NCI-H510A treated with DMSO at 0.1 percent for 48 hours (cell line): ENCODE measurements at places on chromosomes 7 and 10.

DNA sequence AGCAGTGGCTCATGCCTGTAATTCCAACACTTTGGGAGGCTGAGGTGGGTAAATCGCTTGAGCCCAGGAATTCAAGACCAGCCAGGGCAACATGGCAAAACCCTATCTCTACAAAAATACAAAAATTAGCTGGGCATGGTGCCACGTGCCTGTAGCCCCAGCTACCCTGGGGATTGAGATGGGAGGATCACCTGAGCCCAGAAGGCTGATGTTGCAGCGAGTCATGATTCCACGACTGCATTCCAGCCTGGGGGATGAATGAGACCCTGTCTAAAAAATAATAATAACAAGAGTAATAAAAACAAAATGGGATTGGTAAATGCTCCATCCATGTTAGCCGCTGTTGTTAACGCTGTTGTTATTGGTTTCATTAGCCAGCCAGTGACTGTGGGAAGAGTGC, 1.3 kb upstream of the HKDC1 start:
- DNase-seq, result no peak

DNA sequence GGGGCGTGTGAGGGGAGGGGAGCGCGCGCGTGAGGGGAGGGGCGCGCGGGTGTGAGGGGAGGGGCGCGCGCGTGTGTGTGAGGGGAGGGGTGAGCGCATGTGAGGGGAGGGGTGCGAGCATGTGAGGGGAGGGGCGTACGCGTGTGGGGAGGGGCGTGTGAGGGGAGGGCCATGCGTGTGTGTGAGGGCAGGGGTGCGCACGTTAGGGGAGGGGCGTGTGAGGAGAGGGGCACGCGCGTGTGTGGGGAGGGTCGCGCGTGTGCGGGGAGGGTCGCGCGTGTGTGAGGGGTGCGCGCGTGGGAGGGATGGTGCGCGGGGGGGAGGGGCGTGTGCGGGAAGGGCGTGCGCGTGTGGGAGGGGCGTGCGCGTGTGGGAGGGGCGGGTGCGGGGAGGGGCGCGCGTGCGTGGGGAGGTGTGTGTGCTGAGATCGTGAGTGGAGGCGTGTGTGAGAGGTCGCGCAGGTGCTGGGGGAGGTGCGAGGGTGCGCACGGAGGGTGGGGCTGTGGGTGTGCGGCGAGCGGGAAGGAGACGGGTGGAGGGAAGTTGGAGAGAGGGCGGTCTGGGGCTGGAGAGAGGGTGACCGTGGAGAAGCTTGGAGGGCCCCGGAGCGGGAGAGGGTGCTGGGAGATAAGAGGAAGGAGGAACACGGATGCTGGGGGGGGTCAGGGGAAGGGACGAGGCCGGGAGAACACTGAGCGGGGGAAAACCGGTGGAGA, 19.7 kb downstream of the MXI1 start:
- no peak for DNase-seq

GRCh38 chr10:18650404-18650997, 886 bp downstream of the NSUN6 start:
- DNase-seq, result no peak

GRCh38 chr7:19747740-19748339, 25.6 kb downstream of the TMEM196 start:
- peak; percentile 74 for DNase-seq

- no peak for DNase-seq
Measured at GRCh38 chr7:103833401-103833800, 156.1 kb downstream of the RELN start.

GRCh38 chr10:132056663-132057062, 9.1 kb upstream of the JAKMIP3 start:
- DNase-seq, result no peak

DNA sequence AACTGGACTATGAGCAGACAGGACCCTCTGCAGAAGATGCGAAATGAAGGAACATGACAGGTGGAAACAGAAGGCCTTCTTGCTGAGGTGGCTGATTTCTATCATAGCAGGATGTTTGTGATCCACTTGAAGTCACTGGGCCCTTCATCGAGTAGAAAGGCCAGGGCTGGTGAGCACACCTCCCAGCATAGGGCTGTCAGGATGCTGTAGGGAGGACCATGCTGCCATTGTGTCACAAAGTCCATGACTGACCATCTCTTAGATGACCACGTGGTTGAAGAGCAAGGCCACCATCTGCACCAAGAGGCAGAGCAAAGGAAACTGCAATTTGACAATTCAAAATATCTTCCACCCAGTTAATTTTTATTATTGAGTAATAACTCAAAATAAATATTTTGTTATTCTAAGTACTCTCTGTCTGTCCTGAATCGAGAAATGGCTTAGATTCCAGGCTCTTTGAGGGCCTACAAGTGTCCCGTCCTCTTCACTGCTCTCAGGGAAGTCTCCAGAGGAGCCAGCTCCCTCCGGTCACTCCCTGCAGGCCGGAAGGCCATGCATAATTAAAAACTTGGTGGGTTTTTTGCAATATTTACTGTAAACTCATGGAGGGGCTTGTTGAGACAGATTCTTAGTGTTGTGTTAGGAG, 249.3 kb upstream of the ZMIZ1 start:
- DNase-seq, result peak; percentile 75

DNA sequence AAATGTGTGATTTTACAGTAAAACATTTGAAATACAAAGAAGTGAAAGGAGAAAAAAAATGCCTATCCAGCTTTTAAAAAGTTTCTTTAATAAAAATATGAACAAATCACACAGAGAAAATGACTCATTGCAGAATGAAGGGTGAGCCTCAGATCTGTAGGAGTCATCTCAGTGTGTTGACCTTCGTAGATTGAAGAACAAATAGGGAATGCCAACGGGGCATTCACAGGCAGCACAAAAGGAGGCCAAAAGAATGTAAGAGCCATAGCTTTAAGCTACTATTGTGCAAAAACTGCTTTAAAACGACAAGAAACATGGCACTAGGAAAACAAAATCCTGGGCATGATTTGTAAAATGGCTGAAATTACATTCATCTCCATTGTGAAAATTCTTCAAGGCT, 782.7 kb upstream of the CELF2 start:
- DNase-seq, result no peak

GRCh38 chr7:102424129-102424551, 9.2 kb upstream of the ORAI2 start:
- no peak for DNase-seq

GRCh38 chr10:37957841-37958240, 18.6 kb downstream of the ZNF25 start:
- no peak for DNase-seq

DNA sequence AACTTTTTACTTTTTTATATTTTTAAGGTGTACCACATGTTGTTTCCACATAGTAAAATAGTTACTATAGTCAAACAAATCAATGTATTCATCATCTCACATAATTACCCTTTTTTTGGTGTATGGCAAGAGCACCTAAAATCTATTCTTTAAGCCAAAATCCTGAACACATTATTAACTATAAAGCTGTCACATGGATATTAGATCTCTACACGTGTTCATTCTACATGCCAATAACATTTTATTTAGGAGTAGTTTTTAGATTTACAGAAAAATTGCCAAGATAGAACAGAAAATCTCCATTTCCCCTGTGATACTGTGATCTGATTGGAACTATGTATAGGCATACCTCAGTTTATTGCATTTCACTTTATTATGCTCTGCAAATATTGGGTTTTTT, 137.1 kb downstream of the SH2D4B start:
- no peak for DNase-seq

GRCh38 chr10:129467359-129468064, 471 bp downstream of the MGMT start:
- no peak for DNase-seq

- no peak for DNase-seq
Measured at GRCh38 chr7:66732439-66732838, 8.1 kb upstream of the RABGEF1 start.

GRCh38 chr10:70455213-70455630, 13.7 kb upstream of the NODAL start:
- DNase-seq, result no peak

GRCh38 chr10:73106301-73106700, 4.0 kb upstream of the NUDT13 start:
- DNase-seq, result no peak

- no peak for DNase-seq
Measured at GRCh38 chr7:87361320-87361719, 15.9 kb downstream of the CROT start.

DNA sequence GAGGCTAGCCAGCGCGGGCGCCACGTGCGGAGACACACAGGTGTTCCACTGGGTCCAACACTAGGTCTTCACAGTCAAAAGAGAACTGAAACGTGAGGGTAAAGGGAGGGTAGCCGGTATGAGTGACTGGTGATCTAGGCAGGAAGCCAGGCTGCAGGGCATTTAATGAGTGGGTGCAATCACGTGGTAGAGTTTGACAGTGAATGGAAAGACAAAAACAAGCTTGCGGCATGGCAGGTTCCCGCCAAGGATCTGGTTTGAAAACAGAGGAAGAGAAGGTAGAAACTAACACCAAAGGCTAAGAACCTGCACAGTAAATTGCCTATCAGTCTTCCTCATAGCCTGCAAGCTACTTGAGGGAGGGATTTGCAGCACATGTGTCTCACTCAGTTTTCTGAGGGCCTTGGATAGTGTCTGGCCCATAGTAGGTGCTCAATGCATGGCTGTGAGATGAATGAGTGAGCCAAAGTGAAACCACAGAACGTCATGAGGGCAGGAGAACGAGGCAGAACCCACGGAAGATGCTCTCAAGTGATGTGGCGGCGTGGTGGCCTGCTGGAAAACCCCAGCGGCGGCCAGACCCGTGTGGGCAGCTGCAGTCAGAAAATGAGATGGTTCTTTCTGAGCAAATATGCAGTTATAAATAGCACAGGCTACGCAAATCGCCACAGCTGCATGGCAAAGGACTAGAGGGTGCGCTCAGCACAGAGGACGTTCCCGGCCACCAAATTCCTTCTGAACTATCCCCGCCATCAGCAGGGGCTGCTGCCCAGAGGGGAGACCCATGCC, 183.6 kb upstream of the NFE2L3 start:
- DNase-seq, result no peak

GRCh38 chr7:47039089-47039648, 542.7 kb downstream of the TNS3 start:
- DNase-seq, result no peak

DNA sequence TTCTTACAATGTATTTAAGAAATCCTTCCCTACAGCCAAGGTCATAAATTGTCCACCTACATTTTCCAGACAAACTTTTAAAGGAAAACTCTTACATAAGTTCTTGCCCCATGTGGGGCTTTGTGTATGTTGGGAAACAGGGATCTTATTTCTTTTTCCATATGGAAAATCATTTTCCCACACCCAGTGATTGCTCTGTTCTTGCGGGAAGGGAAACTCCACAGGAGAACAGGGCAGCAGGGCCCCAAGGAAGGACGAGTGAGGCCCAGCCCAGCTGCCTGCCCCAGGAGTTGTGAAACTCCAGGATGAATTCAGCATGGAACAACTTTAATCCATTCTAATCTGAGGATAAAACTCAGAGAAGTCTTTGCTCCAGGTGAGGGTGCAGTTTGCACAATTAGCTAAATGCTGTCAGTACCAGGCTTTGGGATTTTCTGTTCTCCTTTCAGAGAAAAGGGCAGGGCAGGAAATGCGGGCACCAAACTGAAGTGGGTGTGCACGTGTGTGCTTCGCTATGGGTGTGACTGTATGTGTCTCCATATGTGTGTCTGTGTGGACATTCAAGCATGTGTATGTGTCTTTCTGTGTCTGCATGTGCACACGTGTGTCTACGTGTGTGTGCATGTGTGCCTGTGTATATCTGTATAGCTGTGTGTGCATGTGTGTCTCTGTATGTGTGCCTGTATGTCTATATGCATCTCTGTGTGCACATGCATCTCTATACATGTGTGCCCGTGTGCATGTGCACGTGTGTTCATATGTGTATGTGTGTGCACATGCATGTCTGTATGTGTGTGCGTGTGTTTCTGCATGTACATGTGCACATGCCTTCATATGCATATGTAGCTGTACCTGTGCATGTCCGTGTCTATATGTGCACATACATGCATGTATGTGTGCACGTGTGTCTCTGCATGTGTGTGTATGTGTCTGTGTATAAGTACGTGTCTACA, 102.0 kb upstream of the FAM20C start:
- no peak for DNase-seq

DNA sequence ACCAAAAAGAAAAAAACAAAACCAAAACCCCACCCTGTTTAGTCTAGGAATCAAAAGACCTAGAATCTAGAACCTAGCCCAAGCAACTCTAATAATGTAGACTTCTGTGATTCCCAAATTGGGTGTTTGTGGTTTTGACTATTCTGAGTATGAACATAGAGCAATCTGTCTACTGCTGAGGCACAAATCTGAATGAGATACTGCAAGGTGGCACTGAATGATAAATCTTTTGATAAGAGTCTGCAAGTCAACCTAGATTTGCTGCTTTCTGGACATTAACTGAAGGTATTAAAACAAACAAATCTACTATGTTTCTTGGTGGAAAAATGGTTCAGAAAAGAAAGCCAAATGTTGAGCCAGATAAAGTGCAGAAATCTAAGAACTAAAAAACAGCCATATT, 50.6 kb downstream of the IRF5 start:
- DNase-seq, result no peak

- DNase-seq, result peak; percentile 44
Measured at GRCh38 chr7:80210400-80210799, 75.8 kb downstream of the GNAI1 start.

DNA sequence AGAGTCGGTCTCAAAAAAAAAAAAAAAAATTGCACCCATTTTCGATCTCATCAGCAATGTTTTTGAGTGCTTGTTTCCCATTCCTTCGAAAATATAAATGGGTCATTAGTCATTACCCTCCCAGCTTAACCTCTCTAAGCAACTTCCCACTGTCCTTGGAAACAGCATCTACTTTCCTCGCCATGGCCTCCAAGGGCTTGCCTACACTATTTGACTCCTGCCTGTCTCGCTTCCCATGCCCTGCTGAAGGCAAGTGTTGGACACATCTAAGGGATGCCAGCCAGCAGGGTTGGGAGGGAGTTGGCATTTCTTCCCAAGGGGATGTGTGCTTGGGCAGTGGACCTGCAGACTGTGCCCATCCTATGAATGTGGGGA, 12.7 kb upstream of the RHBDD2 start:
- no peak for DNase-seq

DNA sequence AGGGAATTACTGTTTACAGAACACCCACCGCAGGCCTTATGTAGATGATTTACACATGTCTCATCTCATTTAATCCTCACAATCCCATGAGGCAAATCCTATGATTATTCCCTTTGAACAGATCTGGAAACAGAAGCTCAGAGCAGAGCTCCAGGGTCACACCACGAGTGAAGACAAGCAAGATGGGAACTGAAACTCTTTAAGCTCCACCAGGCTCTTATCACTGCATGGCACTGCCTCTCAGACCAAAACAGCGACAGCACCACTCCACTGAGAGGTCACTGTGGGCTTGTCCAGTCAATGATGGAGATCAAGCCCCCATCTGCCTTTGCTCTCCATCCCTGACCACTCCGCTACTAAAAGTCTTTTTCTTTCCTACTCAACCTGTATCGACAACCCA, 5.9 kb downstream of the GRID1 start:
- no peak for DNase-seq

- DNase-seq, result no peak
Measured at GRCh38 chr7:22208799-22209198, 148.2 kb downstream of the RAPGEF5 start.

DNA sequence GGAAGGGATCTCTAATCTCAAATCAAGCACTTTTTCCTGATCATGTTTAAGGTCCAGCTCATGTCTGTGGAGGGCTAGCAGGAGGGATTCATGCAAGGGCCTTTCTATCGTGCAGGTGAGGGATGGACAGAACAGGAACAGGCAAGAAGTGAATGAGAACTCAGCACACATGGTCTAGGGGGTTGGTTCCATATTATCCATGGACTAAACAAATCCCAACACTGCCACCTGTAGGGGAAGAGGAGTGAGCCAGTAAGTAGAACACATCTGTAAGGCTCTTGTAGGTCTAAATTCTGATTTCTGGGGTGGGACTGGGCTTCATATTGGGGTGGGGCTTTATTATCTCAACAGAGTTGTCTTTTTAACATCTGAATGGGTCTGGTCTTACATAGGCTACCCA, 138.0 kb upstream of the TARP start:
- DNase-seq, result peak; percentile 2
